ENCODE measurements at places on chromosomes 7 and 10.

DNA sequence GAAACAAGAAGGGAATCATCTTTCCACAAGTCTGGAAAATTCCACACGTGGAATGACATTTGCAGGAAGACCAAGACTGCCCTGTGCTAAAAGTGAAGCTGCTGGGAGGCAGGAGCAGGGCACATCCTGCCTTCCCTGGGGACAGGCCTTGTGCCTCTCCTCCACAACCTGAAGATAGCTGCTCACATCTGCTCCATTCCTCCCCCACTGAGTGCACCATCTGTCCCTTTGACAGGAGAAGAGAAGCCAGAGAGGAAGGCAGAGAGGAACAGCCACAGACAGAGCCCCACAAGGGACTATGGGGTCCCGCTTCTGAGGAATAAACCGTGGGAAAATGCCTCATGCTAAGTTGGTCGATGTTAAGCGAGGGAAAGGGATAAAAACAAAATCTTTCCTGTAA is 15.9 kb upstream of the FAM171A1 start:
- no peak for DNase-seq

- DNase-seq, result no peak
These were observed 142.0 kb downstream of the HDAC9 start for GRCh38 chr7:18637516-18637915.

GRCh38 chr10:59971915-59972314 is 65.6 kb upstream of the CCDC6 start:
- DNase-seq, result no peak

DNA sequence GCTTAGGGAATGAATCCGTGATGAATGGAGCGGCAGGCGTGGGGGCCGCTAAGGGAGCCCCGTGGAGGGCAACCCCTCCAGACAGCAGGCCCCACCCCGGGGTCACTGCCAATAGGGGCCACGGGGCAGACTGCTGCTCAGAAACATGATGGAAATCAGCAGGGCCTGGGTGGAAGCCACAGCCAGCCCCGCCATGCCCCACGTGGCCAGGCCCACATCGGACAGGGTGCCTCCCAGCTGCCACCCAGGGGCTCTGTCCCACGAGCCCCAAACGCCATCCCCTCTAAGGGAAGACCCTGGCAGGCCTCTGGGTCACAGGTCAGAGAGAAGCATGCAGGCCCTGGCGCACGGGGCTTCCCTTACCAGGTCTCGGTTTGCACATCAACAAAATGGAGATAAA is 28.4 kb downstream of the TNRC18 start:
- DNase-seq, result no peak

DNA sequence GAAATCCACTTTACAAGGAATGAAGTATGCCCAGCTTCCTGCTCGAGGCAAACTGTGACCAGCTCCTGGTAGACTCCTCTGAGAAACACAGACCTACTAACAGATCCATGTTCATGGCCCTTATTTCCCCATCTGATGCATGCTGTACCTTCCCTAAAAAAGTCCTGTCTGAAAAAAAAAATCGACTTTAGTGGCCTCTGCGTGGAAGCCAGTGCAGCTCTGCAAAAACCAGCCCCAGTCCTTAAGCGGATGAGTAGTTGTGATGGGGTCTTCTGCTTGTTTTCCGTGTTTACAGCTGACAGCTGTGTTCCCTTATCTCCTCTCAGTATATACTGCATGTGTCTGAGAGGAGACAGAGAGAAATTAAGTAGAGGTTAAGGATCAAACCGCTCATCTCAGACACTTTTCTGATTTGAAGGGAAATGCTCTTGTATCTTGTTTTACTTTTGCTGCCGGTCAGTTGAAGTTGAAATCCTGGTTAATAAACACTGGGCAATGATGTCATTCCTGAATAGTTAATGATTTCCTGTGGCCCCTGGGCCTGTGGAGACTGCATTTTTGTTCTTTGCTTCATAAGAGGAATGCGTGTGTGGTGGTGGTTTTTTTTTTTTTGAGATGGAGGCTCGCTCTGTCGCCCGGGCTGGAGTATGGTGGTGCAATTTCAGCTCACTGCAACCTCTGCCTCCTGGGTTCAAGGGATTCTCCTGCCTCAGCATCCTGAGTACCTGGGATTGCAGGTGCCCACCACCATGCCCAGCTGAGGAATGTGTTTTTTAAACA is 67.6 kb downstream of the DOCK1 start:
- DNase-seq, result no peak

GRCh38 chr7:20193242-20193777 is 23.9 kb downstream of the MACC1 start:
- no peak for DNase-seq

- DNase-seq, result no peak
These were observed 73.1 kb downstream of the LANCL2 start for GRCh38 chr7:55438085-55438756.

DNA sequence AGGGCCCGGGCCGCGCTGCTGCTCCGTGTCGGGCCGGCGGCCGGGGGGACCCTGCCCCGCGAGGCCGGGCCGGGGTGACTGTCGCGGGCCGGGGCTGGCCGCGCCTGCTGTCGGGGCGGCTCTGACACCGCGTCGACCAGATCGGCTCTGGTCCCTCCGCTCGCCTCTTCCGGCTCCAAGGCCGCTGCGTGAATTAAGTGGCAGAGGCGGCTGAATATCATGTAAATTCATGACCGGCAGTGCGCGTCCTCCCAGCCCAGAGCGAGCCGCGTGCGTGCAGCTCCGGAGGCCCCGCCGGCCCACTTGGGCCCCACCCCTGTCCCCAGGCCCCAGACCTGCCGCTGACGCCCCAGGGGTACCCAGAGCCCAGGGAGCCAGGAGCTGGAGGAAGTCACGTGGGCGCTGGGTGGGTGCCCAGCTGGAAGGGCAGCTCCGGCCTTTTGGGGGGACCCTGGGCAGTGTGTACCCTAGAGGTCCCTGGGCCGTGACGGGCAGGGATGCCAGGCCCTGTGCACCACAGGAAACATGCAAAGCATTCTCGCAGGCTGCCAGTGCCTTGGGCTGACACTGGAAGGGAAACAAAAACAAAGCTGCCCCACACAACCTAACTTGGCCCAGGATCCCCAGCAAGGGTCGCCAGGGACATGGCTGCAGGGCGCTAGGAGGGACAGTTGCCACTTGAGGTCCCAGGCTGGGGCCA is 584.0 kb upstream of the MKI67 start:
- no peak for DNase-seq

DNA sequence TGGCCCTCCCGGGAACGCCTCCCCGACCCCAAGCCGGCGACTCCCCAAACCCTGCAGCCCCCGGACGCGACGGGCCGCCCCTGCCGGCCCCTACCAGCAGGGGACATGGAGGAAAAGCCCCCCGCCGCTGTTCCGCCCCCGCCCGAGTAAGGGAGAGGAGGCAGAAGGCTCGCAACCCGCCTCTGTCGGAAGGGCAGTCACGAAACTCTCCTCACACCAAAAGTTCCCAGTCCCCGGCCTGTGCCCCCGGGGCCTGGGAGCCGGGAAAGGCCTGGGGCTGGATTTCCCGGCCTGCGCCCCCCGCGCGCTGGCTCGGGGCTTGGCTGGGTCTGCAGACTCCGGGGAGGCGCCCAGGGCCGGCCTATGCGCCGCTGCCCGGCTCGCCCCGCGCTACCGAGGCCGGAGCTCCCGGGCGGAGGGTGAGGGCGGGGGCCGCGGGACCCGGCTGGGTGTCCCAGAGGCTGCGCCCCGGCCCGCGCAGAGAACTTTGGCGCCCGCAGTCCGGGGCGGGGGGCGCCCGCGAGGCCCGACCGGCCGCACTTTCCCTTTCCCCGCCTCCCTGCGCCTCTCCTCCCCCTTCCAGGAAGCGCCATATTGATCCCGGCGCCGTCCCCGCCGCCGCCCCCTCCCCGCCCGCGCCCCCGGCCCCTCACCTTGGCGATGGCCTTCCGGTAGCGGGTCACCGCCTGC is 728 bp downstream of the PARD3 start:
- no peak for DNase-seq

DNA sequence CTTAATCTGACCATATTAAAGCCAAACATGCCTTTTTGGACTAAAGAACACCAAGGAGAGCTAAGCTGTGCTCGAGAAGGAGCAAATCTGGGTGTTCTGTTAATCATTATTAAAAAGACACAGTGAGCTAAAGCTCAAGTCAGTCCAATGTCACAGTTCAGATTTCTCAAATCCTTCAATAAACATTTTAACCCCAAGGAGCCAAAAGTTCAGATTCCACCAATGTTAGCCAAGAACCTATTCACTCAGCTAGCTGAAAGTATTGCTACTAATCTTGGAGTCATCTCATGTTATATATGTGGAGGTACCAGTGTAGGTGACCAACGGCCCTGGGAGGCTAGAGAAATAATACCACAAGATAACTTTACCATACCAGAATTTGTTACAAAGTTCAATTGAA is 14.5 kb upstream of the ZNF33B start:
- no peak for DNase-seq

DNA sequence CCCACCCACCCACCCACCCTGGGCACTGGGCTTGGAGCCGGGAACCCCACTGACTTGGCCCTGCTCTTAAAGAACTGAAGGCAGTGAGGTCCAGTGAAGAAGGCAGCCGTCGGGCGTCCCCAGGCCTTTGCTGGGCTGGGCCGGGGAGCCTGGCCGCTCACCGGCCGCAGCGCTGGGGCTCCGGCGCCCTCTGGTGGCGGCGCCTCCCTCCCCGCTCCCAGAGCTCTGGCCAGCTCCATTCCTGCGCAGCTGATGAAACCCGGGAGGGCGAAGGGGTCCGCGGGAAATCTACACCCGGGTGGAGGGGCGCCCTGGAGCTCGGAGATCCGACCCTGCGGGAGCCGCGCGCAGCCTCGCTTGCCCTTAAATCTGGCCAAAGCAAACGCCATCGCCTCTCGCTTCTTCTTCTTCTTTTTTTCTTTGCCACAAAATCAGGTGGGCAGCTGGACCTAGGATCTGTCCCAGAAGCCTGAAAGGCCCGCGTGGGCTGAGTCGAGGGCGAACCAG is 1.7 kb upstream of the CXCL12 start:
- no peak for DNase-seq

DNA sequence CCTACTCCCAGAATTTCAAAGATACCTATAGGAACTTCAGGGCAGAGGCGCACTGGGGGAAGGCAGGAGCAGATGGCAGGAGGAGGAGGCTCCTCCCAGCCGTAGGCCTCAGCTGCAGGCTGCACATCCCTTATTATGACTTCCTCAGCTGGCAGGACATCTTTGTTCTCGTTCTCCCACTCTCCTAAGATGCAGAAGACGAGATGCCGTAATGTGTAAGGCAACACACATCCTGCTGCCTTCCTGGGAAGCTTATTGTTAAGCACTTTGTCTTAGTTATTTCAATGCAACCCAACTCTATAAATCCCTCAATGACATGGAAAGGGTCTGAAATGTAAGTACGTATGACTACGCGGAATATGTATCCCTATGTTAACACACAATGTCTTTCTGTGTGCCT is 599.8 kb upstream of the MGMT start:
- DNase-seq, result no peak

- no peak for DNase-seq
These were observed 155.3 kb downstream of the C10orf105 start for GRCh38 chr10:71564194-71564820.

- no peak for DNase-seq
These were observed 61.7 kb upstream of the ITGA8 start for GRCh38 chr10:15781381-15781960.

DNA sequence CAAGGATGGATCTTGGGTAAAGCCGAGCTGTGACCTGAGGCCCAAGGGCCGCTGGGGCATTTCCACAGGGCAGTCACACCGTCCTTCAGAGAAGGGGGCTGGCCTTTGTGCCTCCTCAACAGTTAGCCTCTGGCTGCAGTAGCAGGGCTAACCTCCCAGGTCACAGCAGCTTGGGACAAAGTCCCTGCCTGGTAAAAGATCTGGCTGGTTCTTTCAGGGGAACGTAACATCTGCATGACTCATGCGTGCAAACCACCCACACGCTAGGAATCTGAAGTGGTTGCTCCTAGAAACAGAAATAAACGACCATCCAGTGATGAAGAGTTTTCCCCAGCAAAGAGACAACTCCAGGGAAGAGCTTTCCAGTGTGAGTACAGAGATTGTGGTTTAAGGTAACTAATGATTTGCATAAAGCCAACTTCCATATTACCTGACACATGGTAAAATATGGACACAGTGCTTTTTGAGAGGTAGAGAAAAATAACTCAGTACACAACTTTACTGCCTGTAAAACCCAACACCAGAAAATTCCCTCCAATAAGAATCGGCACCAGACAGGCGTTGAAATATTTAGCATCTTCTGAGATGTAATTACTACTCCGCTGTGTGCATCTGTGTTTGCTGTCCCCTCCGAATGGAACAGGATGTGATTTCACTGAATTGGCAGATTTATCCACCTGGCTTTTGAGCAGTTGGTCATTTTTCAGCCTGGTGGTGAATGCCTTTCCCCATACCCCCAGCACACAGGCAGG is 84.9 kb upstream of the ADRB1 start:
- no peak for DNase-seq

- DNase-seq, result no peak
These were observed 103.8 kb upstream of the GPR26 start for GRCh38 chr10:123562387-123562786.

DNA sequence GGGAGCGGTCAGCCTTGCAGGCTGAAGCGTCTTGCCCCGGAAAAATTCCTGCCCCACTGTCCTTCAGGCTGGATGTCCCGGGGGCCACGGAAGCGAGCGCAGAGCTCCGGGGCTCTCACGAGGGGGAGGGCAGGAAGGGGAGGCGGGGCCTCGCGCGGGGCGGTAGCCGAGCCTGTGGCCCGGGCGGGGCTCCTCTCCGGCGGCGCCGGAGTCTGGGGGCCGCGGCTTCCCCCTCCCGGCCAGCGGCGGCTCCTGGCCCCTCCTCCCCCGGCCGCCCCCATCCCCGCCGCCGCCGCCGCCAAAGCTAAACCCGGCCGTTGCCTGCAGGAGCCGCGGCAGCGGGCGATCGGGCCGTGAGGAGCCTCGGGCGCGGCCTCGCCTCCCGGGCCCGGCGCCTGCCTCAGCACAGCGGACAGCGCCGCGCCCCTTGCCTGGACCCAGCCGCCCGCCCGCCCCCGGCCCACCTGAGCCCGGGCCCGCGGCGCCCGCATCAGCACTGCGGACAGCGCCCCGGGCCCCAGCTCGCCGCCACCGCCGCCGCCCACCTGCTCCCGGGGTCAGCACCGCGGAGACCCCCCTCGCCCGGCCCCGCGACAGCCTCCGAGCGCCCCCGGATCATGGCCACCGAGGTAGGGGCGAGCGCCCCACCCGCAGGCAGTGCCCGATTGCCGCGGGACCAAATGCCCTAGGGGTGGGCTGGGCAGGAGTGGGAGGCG is at the start of gene GOLGA7B:
Gene GOLGA7B (plus strand): TSS at position 157 of the 716 bp plus-strand sequence. CDS start 461 bp downstream, at position 618.
- DNase-seq, result no peak

DNA sequence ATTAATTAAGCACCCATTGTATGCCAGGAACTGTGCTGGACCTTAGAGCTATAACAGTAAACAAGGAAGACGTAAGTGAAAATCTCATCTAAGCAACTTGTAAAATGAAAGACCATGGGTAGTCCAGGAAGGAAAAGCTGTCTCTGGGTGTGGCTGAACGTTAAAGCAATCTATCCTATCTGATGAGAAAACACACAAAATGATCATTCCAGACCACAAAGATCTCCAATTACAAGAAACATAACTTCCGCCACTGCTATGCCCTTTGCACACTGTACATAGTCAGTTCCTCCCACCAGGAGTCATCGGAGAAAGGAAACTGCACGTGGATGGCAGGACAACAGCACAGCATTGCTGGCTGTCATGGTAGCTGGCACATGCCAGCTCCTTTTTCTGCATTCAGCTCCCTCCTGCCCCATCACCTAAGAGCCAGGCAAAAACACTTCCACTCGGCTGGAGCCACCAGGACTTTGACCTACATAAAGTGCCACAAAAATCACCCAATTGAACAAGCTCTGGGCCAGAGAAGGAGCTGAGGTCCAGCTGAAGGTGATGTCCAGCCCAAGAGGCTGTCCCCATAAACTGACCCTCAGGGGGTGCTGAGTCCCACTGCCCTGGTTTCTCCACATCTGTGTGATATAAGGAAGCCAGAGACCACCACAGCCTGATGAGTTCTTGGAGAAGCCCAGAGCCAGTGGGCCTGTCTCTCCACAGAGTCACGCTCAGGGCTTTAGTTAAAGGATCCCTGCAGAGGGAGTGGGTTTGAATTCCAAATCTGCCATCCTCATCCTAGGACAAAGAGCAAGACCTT is 56.4 kb downstream of the STEAP1B start:
- DNase-seq, result no peak
